Astrocyte of the cerebellum (primary cell): ENCODE measurements at places on chromosomes 4 and X.

DNA sequence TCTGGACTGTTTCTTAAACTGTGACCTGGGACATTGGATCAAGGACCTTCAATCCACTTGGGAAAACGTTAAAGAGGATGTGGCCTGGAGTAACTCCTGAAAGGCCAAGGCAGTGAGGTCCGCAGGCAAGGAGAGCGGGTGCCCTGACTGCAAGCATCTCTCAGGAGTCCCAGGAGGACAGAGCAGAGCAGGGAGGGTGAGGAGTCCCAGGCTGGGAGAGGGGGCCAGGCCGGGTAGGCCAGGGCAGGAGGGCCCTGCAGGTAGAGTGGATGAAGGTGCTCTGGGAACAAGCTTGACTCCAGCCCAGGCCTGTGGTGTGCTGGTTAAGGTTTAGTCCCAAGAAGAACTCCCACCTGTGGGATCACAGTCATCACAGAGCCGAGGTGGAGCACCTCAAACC lies 13.8 kb downstream of the PNMA6E start:
- DNase-seq, result no peak

DNA sequence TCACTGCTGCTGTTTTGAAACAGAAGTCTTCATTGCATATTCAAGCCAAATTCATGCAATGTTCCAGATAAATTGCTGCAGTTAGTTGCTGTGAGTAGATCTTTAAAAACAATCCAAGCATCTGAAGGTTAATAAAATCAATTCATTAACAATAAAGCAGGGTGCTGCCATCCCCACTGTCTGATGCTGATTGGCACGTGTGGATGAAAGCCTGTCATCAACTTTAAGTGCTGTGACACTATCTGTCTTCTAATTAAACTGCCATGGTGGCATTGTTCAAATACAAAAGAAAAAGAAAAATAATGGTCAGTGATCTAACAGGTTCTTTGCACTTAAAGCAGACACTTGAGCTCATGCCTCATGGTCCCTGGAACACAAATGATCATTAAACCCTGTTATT lies 63.0 kb upstream of the MND1 start:
- no peak for DNase-seq

DNA sequence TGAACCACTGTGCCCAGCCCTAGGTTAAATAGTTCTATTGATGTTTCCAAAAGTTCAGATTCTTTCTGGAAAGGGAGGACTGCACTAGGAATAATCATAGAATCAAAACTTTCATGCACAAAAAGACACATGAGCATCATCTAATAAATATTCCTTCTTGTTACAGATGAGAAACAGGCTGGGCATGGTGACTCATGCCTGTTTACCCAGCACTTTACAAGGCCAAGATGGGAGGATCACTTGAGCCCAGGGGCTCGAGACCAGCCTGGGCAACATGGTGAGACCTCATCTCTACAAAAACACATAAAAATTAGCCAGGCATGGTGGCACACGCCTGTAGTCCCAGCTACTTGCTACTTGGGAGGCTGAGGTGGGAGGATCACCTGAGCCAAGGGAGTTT lies 27.7 kb downstream of the LARP7 start:
- DNase-seq, result no peak

GRCh38 chr4:101252721-101253120 lies 94.6 kb downstream of the PPP3CA start:
- DNase-seq, result no peak

DNA sequence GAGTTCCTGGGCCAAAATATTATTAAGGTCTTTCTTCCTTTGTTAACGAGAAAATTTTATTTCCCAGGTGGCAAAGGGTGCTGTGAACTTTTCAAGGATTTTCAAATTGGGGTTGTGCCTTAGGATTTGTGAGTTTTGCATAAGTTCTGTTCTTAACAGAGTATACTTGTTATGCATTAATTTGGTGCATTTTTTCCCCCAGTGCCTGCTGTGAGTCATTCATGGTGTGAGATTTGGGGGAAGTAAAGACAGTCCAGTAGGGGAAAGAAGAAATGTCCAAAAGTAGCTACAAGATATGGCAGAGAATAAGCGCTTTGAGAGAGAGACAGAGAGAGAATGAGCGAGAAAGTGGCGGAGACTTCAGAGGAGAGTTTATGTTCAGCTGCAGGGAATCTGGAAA lies 239.2 kb downstream of the ARHGAP10 start:
- no peak for DNase-seq

- DNase-seq, result no peak
These were observed 4.9 kb upstream of the TXK start for GRCh38 chr4:48138936-48139335.

DNA sequence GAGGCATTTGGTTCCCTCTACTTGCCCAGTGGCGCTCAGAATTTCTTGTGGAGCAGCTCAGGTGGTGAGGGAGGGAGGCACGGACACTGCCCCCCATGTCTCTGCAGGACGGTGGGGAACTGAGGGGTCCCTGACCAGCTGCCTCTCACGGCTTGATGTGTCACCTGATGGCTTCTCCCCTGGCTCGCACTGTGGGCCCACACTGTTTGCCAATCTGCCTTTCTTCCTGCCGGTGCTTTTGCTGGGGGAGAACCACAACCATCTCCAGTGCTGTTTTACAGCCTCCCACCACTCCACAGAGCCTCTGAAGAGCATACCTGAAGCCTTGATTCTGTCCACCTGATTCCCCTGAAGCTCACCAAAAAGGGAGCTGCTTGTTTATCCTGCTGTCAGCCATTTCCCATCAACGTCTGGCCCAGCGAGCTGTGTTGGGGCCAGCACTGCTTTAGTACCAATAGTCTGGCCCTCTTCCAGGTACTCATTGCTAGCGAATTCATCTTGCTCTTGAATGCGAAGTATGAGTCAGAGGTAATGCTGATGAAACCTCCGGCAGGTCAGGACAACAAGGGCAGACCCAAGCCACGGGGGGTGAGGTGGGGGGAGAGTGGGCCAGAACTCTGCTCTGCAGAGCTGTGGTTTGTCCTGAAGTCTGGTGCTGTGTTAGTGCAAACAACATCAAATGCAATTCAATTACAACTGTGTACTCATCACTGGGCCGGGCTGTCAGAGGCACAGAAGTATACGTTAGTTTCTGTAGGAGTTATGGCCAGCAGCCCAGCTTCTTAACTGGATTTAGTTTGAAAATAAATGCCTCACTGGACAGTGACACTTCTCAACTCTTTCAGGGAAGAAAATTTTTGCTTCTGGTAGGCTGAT lies 208.3 kb upstream of the JADE1 start:
- peak; percentile 94 for DNase-seq

- DNase-seq, result no peak
These were observed 13.2 kb downstream of the DOK7 start for GRCh38 chr4:3476341-3476747.

DNA sequence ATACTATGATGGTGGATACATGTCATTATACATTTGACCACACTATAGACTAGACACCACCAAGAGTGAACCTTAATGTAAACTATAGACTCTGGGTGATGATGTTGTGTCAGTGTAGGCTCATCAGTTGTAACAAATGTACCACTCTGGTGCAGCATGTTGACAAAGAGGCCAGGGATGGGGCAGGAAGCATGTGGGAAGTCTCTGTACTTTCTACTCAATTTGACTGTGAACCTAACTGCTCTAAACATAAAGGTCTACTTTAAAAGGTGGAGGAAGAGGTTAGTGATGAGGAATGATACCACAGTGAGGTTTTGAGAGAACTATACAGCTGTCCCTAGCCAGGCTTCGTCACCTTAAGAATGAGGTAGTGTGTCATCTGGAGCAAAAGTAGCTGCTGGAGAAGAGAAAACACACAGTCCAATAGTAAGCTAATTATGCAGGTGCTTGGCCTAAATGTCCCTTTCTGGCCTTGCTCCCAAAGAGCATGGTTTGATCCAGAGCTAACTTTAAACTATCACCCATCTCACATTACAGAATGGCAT lies 38.4 kb downstream of the GRSF1 start:
- DNase-seq, result no peak

GRCh38 chr4:182306792-182307507 lies 63.7 kb downstream of the TENM3 start:
- no peak for DNase-seq

DNA sequence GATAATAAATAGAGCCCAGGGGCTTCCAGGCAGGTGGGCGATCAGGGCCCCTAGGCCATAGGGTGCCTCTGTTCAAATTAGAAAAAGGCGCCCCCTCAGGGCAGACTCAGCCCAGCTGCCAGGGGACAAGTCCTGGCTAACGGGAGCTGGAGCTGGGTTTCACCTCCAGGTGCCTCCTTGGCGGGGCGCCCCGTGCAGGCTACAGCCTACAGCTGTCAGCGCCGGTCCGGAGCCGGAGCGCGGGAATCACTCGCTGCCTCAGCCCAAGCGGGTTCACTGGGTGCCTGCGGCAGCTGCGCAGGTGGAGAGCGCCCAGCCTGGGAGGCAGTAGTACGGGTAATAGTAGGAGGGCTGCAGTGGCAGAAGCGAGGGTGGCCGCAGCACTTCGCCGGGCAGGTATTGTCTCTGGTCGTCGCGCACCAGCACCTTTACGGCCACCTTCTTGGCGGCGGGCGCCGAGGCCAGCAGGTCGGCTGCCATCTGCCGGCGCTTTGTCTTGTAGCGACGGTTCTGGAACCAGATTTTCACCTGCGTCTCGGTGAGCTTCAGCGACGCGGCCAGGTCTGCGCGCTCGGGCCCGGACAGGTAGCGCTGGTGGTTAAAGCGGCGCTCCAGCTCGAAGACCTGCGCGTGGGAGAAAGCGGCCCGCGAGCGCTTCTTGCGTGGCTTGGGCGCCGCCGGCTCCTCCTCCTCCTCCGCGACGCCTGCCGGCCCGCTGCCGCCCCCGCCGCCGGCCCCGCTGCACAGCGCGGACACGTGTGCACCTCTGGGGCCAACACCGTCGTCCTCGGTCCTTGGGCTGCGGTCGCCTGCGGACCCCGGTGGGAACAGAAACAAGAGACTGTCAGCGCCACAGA lies 2.4 kb downstream of the NKX3-2 start:
- DNase-seq, result no peak

DNA sequence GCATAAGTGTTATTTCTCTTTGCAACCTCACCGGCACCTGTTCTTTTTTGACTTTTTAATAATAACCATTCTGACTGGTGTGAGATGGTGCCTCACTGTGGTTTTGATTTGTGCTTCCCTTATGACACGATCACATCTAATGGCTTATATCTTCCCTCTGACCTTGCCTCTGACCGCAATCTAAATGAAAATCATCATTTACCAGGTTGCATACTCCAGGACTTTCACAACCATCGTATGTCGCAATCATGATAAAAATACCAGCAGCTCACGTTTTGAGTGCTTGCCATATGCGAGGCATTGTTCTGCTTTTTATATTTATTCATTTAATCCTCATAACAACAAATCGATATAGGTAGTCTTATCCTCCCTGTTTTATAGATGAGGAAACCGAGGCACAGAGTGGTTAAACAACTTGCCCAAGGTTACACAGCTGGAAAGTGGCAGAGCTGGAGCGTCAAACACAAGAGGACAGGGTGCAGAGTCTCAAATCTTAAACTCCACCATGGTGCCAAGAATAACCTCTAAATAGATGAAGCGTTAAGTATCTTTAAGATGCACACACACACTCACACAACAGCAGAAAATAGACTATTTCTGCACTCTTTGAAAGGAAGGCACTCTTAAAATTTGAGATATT lies 102.2 kb downstream of the SEL1L3 start:
- no peak for DNase-seq

DNA sequence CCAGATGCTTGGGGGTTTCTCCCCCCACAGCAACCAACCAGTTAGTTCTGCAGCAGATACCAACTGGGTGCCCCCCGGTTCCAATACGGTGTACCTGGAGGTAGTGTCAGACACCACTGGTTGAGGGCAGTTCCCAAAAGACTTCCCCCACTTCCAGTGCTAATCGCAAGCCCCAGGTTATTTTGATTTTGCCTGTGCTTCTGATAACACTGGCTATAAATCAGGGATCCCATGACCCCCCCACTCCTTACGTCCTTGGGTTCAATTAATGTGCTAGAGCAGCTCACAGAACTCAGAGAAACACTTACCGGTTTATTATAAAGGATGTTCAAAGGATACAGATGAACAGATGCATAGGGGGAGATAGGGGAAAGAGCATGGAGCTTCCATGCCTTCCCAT lies 5.5 kb downstream of the CLCN3 start:
- no peak for DNase-seq

DNA sequence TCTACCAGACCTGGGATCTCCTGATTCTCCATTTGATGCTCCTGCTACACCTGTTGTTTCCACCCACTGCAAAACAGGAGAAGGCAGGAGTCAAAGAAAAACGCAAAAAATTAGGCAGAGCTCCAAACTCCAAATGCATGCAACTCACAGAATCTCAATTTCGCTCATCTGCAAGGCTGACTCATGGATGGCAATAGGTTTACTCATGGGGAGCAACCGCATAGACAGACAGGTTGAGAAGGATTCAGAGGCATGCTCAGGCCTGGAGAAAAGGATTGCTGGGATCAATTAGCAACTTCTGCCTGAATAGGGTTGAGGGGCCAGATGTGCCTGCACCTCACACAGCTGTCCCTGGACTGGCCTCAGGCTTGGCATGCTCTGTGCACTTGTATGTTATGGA lies 231.0 kb downstream of the LDB2 start:
- peak; percentile 68 for DNase-seq

DNA sequence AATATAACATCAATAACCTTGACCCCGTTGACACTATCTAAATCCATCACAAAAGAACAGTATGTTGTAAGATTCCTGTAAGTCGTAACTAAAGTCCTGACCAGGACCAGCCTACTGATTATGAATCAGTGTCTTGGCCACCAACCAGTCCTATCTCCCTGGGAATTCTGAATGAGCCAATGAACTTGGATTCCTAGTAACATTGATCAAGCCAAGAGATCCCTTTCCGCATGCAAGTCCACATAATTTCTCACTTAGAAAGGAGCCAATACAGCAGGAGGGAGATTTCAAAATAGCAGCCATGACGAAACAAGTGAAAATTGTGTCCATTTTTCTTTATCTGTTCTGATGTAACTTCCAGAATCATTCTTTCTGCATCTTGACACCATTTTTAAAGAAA lies 9.5 kb downstream of the XPNPEP2 start:
- DNase-seq, result peak; percentile 78

DNA sequence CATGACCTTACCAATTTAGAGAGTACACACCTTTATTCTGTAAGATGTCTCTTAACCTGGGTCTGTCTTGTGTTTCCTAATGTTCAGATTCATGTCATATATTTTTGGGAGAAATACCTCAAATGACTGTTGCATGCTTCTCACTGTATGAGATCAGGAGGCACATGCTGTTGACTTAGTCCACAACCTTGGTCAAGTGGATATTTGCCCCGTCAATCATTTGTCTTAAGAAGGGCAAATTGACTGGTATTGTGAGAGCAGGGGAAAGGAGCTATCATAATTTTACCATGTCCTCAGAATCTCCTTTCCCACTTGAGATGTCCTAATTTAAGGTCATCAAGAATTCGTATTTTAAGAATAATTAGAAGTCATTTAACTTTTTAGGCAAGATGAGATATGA lies 11.0 kb downstream of the NUDT9 start:
- DNase-seq, result no peak
